Activated T-helper 17 cell treated with anti-CD3 and anti-CD28 coated beads, Interleukin-2, amount 50 U/mL, for 72 hours (primary cell): ENCODE measurements at places on chromosomes 2 and 18. TPM values are rescaled to one million over a fixed set of nuclear protein-coding genes. Genes with fewer than 3 reads are reported as not detected.

DNA sequence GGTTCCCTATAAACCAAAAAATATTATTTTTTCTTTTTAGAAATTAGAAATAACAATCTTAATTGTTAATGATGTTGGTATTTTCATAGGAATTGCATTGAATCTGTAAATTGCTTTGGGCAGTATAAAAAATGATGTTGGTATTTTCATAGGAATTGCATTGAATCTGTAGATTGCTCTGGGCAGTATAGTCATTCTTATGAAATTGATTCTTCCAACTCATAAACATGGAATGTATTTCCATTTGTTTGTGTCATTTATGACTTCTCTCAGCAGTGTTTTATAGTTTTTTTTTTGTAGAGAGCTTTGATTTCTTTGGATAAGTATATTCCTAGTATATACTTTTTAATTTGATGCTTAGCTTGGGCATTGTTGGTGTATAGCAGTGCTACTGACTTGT, 82.0 kb upstream of the NT5C1B start:
- no peak for ATAC-seq

GRCh38 chr2:201644001-201644400, 698 bp upstream of the TMEM237 start:
- no peak for ATAC-seq

The CNTNAP5 gene
- total RNA-seq, result not detected

The CAPN13 gene
- not detected for total RNA-seq

DNA sequence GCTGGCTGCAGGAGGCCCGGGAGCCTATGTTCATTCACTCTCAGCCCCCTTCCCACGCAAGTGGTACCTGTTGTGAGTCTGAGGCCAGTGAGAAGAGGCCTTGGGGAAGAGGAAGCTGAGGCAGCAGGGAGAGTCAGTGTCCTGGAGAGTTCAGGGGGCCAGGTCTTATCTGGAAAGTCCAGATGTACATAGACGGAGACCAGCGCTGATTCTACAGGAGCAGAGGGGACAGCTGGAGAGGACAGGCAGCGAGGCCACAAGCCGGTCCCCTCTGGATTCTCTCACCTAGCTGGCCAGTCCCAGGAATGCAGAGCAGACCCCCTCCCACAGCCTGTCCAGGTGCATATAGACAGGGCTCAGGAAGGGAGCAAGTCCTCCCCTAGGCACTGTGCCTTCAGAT, 29.1 kb upstream of the SELENOI start:
- no peak for ATAC-seq

The CCDC102B gene
- total RNA-seq, result 0.89 TPM

GRCh38 chr2:238338710-238339394, 18.5 kb downstream of the TRAF3IP1 start:
- ATAC-seq, result no peak

The DSG4 gene
- not detected for total RNA-seq

GRCh38 chr2:176924909-176925534, 287.6 kb upstream of the HNRNPA3 start:
- peak; percentile 63 for ATAC-seq
